Hematopoietic multipotent progenitor cell treated with erythropoietin and hydrocortisone succinate and interleukin-3 and kit ligand, for 4 days (in vitro differentiated cells): ENCODE measurements at places on chromosomes 11 and 22.

DNA sequence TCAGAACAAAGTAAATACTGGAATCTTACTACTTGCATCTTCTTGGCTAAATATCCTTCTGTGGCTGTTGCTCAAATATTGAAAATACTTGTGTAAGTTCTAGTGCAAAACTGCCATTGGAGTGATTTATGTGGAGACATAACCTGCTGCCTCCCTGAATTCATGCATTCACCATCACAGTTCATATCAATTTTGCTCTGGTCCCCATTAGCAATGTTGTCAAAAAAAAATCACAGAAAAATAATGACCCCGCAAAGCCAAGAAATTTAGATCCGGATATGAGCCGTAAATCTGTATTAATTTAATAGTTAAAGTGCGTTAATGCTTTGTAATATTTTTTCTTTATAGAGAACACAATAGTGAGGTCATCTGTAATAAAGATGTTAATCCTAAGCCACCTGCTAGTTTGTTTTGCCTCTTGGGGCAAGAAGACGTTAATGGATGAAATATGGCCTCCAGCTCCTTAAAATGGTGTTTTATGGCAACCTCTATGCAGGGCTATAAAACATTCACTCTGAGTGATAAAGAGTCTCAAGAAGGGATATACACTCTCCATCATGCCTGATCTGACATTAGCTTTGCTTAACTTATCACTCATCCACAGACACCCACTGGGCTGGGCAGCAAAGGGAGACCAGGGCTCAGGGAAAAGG is 255.9 kb downstream of the INSC start:
- no peak for DNase-seq

- no peak for DNase-seq
Observed at GRCh38 chr11:86876716-86877234, 76.4 kb downstream of the PRSS23 start.

- no peak for DNase-seq
Observed at GRCh38 chr11:69442807-69443137, 38.7 kb upstream of the LINC01488 start.

- no peak for DNase-seq
Observed at GRCh38 chr11:34558673-34559072, 45.1 kb upstream of the ELF5 start.

DNA sequence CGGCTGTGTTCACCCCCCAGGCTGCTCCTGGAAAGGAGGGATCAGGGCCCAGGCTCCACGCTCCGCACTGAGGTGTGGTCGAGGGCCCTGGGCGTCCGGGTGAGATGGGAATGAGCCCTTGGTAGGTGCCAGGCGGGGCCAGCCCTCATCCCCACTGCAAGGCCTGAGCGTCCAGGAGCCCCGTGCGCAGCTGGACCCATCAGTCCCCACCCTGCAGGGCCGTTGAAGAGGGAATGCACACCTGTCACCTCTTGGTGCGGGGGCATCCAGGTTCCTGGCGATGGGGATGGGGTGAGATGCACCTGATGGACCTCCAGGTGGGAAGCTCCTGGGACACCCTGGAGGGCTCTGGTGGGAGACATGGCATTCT is 72.2 kb downstream of the KCNQ1 start:
- no peak for DNase-seq

DNA sequence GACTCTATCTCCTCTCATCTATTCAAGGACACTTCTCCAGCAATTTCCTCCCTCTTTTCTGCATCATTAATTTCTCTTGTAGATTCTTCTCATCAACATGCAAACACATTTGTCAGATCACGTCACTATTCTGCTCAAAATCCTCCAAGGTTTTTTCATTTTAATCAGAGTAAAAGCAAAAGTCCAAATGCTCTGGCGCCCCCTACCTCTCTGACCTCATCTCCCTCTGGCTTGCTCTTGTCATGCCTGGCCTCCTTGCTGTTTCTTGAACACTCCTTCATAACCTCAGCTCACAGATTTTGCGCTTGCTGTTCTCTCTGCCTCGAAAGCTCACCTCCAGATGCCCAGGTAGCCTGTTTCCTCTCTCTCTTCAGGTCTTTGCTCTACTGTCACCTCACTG is 22.4 kb downstream of the RTCB start:
- peak; percentile 64 for DNase-seq

DNA sequence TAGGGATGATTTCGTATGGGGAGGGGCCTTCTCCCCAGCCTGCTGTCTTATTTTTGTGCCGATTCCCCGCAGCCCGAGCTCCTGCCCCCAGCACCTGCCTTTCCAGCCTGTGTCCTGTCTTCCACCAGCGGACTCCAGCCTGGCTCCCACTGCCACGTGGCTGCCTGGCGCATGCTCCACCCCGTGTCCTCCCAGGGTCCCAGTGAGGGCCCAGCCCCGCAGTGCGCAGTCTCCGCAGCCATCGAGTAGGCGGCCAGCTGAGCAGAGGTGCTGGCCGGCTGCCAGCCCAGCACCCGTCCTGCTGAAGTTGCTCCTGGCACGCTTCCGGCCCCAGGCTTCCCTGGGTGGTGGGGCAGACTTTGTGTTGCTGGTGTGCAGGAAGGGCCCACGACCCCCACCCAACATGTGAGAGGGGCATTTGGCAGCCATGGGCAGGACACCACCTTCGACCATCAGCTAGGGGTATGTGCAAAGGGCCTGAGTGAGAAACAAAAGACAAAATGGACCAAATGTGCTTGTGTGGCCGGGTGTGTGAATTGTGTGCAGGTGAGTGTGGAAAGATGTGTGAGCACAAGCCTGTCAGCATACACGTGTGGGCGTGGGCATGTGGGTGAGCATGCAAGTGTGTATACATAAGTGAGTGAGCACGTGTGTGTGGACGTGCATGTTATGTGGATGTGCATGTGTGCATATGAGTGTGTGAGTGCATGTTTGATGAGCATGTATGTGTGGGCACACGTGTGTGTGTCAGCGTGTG is 55.9 kb downstream of the RTN4R start:
- DNase-seq, result no peak
